Fibroblast of the aortic adventitia (primary cell): ENCODE measurements at places on chromosomes 16 and 17.

DNA sequence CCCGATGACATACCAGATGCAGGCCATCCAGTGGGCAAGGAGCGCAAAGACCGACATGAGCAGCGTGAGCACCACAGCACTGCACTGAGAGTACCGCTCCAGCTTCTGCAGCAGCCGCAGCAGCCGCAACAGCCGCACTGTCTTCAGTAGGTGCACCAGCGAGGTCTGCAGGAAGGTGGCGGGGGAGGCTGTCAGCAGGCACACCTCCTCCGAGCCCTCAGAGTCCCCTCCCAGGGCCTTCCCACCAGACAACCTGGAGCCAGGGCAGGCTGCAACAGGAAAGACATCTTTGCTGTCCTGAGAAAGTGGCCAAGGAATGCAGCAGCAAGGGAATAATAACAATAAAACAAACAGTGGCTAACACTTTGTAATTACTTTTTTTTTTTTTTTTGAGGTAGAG, 9.1 kb downstream of the KCNH4 start:
- no peak for DNase-seq

DNA sequence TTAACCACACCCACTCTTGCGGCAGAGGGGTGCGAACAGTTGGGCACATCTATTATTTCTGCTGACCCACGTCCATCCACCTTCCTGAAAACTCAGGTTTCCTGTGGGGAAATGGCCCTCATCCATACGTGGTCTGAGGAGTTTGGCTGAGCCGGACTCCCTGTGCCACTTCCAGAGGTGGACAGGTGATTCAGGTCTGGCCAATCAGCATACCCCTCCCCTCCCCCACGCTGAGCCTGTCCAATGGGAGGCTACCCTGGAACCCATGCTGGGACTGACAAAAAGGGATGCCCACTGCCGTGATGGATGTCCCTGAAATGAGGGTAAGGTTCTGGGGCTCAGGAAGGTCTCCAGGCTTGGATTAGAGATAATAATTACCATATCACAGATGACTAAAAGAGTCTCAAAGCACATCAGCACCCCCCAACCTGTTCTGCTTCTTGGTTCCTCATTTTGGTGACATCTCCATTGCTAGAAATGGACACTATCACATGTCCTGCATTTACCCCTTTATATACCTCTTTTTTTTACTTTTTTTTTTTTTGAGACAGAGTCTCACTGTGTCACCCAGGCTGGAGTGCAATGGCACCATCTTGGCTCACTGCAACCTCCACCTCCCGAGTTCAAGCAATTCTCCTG, 5.3 kb upstream of the MAPK7 start:
- DNase-seq = no peak

DNA sequence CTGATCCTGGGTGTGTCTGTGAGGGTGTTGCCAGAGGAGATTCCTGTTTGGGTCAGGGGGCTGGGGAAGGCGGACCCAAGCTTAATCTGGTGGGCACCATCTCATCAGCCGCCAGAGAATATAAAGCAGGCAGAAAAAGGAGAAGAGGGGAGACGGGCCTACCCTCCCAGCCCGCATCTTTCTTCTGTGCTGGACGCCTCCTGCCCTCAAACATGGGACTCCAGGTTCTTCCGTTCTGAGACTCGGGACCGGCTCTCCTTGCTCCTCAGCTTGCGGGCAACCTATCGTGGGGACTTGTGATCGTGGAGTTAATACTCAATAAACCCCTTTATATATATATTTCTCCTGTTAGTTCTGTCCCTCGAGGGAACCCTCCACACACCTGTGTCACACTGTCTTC, 64.5 kb downstream of the LMF1 start:
- no peak for DNase-seq

DNA sequence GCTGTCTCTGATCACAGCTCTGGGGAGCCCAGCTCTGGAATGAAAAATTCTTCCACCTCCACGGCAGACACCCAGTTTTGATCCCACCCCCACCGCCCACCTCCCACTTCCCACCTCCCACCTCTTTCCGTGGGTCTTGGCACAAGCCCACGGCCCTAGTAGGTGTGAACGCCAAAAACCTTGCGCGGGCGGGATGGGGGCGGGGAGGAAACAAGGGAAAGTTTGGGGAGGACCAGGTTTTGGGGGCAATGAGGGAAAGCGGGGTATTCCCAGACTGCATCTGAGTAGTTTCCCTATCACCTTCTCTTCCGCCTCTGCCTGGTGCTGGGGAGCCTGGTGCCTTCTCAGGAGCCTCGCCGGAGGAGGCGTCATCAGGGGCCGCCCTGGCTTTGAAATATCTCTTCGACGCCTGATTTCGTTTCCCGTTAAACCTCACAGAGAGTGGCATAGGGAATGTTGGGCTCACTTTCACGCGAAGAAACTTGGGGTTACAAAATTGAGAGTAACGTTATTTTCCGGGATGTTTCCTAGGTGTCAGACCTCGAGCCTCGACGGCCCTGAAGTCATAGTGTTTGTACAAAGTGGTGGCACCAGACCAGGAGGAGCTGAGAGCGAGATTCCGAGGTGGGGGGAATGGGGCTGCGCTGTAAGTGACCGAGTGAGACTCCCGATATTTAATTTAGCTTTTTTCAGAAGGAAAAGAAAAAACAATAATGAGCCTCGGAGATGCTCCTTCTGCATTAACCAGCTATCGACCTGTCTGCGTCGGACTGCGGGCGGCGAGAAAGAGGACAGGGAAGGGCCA, 1.6 kb upstream of the IRX3 start:
- DNase-seq = no peak

DNA sequence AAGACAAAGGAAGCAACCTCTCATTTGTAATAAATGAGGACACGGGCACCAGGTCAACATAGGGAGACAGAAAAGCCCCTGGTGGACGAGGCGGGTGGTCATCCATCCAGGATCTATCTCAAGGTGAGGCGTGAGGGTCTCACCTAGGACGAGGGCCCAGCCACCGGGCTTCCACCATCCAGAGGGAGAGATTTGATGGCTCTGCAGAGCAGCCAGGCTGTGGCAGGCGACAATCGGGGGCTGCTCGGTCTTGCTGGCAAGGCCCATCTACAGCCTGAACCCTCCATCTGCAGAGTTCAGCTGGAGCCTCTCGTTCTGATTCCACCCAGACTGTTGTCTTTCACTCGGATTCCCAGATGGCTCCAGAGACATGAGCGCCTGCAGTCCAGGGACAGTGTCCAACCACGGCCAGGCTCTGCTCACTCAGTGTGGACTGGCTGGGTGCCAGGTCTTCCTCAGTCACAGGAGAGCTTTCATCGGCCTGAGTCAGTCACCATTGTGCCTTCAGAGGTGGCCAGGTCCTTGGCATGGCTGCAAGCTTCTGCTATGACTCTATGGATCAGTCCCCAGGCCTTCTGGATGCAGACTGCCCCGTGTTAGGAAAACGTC, 5.9 kb downstream of the LITAFD start:
- peak; percentile 33 for DNase-seq

DNA sequence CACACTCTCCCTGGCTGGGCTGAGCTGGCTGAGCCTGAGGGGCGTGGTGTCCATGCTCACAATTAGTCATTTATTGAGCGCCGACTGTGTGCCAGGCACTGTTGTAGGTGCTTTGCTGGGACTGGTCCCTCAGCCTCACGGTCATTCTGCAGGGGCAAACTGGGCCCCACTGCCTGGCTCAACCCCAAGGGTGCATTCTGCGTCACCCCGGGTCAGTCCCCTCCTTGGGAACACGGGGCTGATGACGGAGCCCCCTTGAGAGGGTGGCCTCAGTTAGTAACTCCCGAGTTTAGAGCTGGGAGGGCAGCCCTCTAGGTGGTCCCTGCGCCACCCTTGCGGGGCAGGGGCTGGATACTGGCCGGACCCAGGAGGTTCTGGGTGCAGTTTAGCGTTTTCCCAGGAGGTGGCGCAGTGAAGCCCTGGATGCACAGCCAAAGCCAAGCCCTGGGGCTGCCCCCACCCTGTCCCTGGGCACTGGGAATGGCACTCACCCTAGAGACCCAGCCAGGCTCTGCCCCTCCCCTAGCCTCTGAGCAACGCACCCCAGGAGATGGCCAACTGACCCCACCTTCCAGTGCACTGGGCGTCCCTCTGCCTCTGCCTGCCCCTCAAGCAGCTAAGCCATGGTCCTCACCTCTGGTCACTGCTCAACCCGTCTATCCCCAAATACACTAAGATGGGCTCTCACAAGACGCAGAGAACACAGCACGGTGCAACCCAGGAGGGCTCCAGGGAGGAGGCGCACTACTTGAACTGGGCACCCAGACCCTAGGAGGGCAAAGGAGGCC, 243.2 kb upstream of the GSE1 start:
- peak; percentile 46 for DNase-seq

GRCh38 chr16:48011466-48011865, 144.3 kb downstream of the ABCC12 start:
- DNase-seq = no peak

DNA sequence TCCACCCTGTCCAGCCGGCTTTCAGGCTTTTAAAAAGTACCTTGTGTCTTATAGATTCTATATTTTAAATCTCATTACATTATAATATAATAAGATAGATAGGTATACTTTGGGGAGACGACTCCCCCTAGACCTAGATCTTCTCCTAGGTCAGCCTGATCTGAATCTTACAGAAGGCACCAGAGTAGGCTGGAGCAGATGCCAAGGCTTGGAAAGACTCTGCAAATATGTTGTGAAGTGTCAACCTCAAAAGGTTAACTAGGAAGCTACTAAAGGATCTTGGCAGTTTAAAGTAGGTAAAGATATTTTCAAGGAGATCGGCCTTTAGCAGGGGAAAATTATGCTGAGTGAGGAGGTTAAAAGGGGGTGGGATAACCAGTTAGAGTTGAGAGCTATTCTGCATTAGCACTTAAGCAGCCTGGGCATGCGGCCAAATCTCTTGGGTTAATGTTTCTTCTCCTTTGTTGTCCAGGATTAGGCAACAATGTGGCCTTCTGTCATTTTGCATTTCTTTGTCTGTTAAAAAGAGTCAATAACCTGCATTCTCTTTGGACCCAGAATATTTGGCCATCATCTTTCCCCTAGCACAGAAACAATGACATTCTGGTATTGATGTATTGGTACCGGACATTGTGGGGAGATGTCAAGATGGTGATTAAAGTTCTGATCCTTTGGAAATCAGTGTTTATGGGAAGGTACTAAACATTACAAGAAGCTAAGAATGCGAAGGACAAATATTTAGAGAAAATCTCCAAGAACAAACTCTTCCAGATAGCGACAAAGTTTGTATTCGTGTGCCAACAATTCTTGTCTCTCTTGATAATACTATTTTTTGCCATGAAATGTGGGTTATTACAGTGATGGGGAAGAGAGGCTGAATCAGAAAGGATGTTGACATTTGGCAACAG, 51.2 kb upstream of the DHX40 start:
- peak; percentile 70 for DNase-seq

GRCh38 chr17:53033297-53033696, 789.4 kb upstream of the KIF2B start:
- DNase-seq = no peak

- peak; percentile 51 for DNase-seq
Observed at GRCh38 chr17:48636177-48637018, 10.2 kb upstream of the HOXB9 start.

- DNase-seq = no peak
Observed at GRCh38 chr16:53445534-53445933, 11.3 kb downstream of the RBL2 start.

DNA sequence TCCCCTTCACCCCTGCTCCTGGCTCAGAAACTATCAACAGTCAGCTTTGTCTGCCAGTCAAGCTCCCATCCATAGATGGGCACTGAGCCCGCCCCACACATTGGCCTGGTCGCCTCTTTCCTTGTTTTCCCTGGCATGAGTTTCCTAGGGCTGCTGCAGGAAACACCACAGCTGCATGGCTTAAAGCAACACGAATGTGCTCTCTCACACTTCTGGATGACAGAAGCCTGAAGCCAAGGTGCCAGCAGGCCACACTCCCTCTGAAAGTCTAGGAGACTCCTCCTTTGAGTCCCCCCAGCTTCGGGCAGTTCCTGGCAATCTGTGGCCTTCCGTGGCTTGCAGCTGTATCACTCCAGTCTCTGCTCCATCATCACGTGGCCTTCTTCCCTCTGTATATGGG, 69.9 kb downstream of the TBC1D16 start:
- no peak for DNase-seq

DNA sequence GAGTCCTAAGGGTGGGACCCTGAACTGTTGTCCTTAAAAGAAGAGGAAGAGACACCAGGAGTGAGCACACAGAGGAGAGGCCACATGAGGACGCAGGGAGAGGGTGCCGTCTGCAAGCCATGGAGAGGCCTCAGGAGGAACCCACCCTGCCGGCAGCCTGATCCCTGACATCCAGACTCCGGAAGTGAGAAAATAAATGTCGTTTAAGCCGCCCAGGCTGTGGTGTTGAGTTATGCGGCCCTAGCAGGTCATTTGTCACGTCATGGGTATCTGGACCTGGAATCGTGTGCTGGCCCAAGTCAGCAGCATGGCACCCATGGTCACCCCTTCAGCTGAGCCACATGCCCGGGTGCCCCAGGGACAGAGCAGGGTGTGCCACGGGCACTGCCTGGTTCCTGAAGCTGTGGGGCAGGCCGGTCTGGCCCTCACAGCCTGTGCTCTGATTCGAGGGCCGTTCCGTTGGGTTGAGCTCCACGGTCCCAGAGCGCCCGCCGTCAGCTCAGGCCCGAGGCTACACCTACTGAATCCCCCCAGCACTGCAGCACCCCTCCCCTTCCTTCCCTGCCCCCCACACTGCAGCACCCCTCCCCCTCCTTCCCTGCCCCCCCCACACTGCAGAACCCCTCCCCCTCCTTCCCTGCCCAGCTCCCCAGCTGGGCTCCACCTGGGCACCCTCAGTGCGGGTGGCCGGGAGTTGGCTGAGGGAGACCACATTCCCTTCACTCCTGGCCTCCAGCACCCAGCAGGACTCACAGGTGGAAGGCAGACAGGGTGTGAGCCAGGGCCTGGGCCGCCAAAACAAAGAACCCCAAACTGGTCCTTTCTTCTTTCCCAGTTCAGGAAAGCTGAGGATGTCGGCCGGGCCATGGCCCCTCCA, 2.7 kb upstream of the CCDC57 start:
- no peak for DNase-seq

DNA sequence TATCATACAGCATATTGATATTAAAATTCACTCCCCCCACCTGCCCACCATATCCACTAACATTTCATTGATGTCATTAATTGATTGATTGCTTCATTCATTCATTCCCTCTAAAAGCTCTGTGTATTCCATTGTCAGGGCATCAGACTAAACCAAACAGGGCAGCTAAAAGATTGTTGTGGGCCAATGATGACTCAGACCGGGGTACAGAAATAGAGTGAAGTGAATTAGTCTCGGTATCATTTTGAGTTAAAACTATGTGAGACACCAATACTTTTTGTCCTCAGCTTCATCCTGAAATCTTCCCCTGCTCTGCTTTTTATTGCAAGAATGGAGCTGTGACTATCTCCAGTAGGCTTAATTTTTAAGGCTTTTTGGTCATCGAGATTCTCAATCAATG, 868.3 kb downstream of the CDH11 start:
- DNase-seq = no peak

- no peak for DNase-seq
Observed at GRCh38 chr17:81135505-81136278, 29.6 kb upstream of the PVALEF start.

GRCh38 chr17:77827511-77827910, 131.0 kb upstream of the TNRC6C start:
- DNase-seq = no peak

- DNase-seq = no peak
Observed at GRCh38 chr16:67731071-67731752, 12.1 kb upstream of the GFOD2 start.
